ENCODE measurements at places on chromosomes 13 and 19.

- DNase-seq = no peak
Observed at GRCh38 chr19:19382118-19382517, 23.4 kb upstream of the GATAD2A start.

GRCh38 chr13:82675024-82675423 lies 1207.2 kb downstream of the SLITRK1 start:
- no peak for DNase-seq

- DNase-seq = no peak
Observed at GRCh38 chr13:45873491-45874325, 22.2 kb upstream of the SIAH3 start.

DNA sequence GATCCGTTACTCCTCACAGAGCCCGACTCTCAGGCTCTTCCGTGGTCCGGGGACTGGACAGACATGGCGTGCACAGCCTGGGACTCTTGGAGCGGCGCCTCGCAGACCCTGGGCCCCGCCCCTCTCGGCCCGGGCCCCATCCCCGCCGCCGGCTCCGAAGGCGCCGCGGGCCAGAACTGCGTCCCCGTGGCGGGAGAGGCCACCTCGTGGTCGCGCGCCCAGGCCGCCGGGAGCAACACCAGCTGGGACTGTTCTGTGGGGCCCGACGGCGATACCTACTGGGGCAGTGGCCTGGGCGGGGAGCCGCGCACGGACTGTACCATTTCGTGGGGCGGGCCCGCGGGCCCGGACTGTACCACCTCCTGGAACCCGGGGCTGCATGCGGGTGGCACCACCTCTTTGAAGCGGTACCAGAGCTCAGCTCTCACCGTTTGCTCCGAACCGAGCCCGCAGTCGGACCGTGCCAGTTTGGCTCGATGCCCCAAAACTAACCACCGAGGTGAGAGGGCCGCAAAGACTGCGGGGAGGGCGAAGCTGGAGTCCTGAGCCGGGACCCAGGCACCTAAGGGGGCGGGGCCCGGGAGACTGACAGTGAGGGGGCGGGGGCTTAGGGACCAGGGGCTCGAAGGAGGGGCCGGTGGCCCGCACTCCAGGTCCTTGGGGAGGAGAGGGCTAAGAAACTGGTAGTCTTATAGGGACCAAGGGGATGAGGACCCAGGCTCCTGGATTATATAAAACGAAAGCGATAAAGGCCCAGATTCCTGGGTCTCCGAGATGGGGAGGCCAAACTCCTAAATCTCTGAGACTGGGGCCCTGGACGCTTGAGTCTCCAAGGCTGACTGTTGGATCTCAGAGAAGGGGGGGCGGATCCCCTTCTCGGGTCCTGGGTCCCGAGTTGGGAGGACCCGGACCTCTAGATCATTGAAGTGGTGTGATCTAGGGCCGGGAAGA lies 2.0 kb downstream of the ETV2 start:
- peak; percentile 83 for DNase-seq

GRCh38 chr13:49256841-49257240 lies 9.1 kb downstream of the CDADC1 start:
- no peak for DNase-seq

DNA sequence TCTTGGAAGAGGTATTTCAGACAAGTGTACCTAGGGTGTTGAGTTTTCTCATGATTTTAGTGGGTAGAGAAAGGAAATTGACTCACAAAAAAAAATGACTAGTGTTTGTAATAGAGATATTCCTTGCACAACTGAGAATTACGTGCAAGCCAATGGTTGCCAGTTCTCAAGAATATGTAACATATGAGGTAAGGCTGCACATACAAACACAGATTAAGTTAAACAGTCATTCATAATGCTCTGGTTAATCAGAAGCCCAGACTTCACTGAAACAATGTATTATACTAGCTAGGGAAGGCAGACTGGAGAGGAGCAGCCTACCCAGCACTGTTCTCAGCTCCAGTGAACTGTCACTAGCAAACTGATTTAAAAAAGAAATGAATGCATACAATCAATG lies 418.3 kb downstream of the DIAPH3 start:
- no peak for DNase-seq

DNA sequence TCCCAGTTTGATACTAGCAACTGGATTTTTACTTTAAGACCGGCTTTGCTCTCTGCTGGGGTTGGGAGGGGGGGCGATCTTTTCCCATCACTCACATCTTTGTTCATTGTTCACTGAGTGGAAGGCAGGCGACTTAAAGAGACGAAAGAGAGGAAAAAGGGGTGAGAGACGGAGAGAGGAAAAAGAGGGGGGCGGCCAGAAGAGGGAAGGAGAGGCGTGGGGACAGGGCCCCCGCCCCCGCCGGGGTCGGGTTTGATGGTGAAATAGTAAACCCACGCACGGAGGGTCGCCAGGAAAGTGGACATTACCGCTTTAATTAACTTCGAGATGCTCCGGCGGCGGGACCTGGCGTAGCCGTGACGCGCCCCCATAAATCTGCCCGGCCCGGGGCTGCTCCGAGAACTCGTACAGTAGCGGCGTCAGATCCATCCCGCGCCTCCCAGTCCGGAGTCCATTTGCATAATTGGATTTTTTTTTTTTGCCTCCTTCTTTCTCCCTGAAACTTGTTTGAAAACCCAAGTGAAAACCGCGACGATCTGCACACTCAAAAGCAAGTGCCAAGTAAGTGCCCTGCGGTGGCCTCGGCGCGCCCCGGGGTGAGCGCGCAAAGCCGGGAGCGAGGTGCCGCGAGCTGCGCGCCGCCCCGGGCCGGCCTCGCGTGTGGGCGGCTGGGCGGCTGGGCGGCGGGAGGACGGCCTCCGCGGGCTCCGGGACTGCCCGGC lies 143.9 kb upstream of the ZNF536 start:
- DNase-seq = peak; percentile 8

GRCh38 chr13:79374578-79374977 lies 31.5 kb downstream of the RBM26 start:
- DNase-seq = no peak

DNA sequence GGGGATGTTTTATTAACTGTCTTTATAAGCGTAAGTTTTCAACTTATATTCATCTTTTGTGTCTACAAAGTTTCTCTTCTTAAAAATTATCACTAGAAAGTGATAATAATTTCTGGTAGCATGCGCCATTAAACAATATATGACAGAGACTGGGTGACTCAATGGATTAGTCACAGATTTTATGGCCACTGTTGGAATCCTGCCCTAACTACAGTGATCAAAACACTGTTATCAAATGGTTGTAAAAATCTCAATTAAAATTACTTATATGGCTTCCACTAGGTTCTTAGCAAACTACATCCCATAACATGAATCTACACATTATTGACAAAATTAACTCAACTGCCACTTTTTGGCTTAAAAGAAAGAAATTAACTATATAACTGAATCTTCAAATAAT lies 350.0 kb downstream of the DACH1 start:
- DNase-seq = no peak

- DNase-seq = no peak
Observed at GRCh38 chr19:1715540-1715939, 37.8 kb upstream of the ONECUT3 start.
